ENCODE measurements at places on chromosomes 11 and 22. TPM values are rescaled to one million over a fixed set of nuclear protein-coding genes. Genes with fewer than 3 reads are reported as not detected.

- no peak for DNase-seq
These were observed 15.0 kb upstream of the CYB5R2 start for GRCh38 chr11:7688238-7688826.

DNA sequence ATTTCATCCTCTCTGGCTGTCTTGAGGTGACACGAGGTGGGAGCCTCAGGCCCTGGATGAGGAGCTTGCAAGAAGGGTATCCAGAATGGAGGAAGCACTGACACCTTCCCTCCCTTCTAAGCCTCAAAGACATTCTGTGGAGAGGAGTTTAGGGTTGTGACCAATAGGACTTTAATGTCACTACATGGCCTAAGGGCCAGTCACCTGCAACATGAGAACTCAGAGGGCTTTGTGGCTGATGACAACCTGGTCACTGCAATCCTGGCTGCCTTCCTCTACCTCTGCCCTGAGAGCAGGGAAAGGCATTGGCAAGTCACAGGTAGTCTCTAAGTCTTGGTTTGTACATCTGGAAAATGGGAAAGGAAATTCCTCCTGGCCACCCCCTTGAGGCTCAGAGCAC lies 33.7 kb downstream of the PISD start:
- DNase-seq = no peak

Gene CABP4
- total RNA-seq = 2.8 TPM

- no peak for DNase-seq
These were observed 21.3 kb upstream of the MTNR1B start for GRCh38 chr11:92948116-92948515.

All from ureter (tissue), 1 donor.